Stimulated activated CD4-positive, alpha-beta T cell treated with anti-CD3 and anti-CD28 coated beads, Interleukin-12 subunit alpha, Interleukin-12 subunit beta, amount 100 ng/mL, for 24 hours (primary cell): ENCODE measurements at places on chromosomes 12 and 14.

GRCh38 chr12:5343711-5344110 lies 88.2 kb upstream of the NTF3 start:
- no peak for DNase-seq

- no peak for DNase-seq
Measured at GRCh38 chr12:60487284-60487683, 891.5 kb downstream of the SLC16A7 start.

GRCh38 chr14:59407246-59408010 lies 57.8 kb downstream of the GPR135 start:
- DNase-seq = no peak

GRCh38 chr12:25817166-25817565 lies 141.3 kb upstream of the RASSF8 start:
- no peak for DNase-seq

GRCh38 chr12:77847680-77848431 lies 17.2 kb downstream of the NAV3 start:
- no peak for DNase-seq

DNA sequence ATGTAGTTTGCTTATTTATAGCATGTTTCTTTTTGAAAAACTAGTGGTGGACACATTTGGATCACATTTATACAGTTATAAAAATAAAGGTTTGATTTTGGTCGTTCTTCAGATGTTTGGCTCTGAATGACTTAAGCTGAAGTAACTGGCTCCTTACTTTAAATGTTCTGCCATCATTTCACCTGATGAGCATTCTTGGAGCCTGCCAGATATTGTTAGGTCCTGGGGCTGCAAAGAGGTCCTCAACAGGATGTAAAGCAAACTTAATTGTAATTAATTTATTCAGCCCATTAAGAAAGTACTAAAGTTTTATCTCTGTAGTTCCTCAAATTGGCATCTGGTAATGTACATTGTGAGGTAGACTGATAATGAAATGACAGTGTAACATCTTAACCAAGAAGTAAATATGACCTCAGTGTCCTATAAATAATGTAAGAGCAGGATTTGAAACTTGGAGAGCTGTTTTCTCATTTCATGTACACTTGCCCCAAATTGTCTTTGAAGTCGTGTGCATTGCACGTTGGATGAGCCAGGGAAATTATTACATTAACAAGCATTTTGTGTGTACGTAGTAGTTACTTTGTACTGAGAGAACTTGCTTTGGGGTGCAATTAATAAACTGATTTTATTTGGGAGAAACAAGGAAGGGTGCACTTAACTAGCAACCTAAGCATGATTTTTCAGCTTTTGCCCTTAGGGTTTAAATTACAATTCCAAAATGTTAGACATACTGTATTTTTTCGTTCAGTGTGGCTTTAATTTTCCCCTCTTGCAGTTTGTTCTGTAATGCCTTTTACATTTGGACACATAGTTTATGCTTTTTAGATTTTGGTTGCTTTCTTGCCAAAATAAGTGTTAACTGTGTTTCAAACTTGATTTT lies 7.5 kb downstream of the EIF5 start:
- DNase-seq = no peak

DNA sequence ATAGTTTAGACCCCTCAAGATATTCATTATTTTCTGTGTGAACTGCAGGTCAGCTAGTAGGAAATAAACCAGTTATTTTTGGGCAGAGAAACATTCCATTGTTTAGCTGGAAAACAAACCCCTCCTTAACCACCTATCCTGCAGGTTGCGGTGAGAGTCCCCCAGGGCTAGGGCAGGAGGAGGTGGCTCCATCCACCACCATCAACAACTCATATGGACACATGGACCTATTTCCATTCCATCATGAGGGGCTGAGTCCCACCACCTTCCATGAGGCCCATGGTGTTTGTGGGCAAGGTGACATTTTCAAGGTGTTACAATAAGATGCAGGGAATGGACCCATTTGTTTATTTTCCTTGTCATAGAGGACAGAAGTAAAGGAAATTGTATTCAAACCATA lies 160.1 kb downstream of the FOXN3 start:
- DNase-seq = no peak

GRCh38 chr12:115303723-115304309 lies 619.8 kb upstream of the TBX3 start:
- no peak for DNase-seq

- DNase-seq = no peak
Measured at GRCh38 chr14:29806124-29806517, 121.5 kb downstream of the PRKD1 start.

- DNase-seq = no peak
Measured at GRCh38 chr12:4112290-4112689, 161.3 kb upstream of the CCND2 start.

DNA sequence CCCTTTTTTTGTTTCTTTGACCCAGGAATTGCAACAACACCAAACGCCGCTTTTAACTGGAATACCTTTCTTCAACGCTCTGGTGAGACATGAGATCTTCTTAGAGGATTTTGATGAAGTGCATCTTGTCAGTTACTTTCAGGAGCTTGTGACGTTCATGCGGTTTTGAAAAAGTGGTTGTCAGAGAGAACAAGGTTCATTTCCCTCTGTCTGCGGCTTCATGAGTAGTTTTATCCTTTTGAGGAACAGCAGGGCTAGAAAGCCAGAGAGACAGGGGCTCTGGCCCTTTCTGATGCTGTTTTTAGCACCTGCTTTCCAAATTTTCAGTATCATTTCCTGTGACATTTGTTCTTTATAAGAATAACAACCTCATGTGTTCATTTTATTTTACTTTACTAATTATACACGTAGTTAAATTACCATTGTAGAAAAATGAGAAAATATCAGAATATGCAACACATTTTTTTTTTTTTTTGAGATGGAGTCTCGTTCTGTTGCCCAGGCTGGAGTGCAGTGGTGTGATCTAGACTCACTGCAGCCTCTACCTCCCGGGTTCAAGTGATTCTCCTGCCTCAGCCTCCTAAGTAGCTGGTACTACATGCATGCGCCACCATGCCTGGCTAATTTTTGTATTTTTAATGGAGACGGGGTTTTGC lies 61.8 kb downstream of the GLT1D1 start:
- peak; percentile 6 for DNase-seq

- DNase-seq = no peak
Measured at GRCh38 chr12:131137836-131138637, 184.3 kb downstream of the ADGRD1 start.

GRCh38 chr12:113130457-113131135 lies 5.0 kb downstream of the RASAL1 start:
- DNase-seq = no peak

GRCh38 chr14:36520601-36521525 lies 831 bp upstream of the NKX2-1 start:
- no peak for DNase-seq

DNA sequence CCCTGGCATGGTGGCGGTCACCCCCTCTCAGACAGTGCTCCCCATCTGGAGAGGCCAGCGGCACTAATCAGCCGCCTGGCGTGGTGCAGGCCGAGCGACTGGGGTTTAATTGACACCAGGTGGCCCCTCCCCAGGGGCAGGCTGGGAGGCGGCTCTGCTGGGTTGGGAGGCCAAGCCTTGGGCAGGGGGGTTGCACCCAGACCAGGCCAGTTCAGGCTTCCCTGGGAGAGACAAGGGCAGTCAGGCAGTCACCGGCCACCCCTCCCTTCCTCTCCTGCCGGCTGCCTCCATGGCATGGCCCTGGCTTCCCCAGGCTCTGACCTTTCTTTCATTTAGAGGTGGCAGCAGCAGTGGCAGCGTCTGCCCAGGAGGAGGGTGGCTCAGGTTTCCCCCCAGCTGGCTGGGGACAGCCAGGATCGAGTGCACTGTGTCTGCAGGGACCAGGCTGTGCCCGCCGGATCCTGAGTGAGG lies 78.1 kb upstream of the NOS1 start:
- no peak for DNase-seq

GRCh38 chr14:73943083-73943482 lies 6.8 kb downstream of the FAM161B start:
- no peak for DNase-seq
